Effector CD8-positive, alpha-beta T cell (primary cell): ENCODE measurements at places on chromosomes 13 and 19.

DNA sequence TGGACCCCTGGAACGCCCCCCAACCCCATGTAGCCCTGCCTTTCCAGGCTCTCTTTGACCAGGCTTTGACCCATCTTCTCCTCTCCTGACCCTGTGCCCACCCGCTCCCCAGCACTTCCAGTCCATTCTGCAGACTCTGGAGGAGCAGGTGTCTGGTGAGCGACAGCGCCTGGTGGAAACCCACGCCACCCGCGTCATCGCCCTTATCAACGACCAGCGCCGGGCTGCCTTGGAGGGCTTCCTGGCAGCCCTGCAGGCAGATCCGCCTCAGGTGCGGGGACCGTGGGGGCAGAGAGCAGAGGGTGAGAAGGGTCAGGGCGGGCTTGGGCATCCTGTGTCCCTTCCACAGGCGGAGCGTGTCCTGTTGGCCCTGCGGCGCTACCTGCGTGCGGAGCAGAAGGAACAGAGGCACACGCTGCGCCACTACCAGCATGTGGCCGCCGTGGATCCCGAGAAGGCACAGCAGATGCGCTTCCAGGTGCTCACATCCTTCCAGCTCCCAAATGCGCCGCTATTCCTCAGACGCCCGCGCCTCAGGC is 6.1 kb downstream of the APLP1 start:
- DNase-seq: no peak

DNA sequence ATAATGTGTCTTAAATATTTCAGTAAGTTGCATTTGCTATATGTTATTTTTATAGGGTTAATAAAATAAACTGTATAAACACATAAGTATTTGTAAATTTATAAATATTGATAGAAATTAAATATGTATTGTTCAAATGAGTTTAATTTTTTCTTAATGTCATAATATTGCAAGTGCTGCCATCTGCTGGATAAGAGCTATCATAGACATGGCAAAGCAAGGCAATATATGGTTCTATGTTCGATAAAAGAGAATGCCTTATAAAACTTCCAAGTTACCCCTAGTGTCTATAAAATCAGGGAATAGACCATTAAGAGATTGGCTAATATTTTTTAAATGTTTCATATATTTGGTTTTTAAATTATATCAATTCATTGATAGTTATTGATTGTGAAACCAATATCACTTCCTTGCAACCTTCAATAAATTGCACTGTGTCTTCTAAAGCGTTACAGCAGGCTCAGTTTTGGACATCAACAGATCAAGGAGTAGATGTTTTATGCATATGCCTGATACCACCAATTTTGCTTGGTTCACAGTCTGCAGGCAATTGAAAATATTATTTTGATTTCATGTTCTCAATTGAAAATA is 29.0 kb upstream of the SLITRK6 start:
- DNase-seq: no peak

DNA sequence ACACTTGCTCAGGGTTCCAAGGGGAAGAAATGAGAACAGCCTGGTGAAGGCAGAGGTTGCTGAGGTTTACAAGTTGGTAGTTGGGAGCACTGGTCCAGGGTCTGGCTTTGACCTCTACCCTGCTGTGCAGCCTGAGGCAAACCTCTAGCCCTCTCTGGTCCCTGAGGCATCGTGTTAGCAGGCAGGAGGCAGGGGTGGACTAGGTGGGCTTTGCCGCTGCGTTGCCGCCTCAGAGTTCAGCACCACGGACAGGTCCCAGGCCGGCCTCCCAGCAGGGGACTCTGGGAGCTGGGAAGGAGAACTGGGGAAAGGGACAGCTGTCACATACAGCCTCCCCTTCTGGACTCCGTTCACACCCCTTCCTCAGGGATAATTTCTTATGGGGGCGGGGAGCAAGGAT is 3.1 kb downstream of the NCAN start:
- DNase-seq: peak; percentile 7

DNA sequence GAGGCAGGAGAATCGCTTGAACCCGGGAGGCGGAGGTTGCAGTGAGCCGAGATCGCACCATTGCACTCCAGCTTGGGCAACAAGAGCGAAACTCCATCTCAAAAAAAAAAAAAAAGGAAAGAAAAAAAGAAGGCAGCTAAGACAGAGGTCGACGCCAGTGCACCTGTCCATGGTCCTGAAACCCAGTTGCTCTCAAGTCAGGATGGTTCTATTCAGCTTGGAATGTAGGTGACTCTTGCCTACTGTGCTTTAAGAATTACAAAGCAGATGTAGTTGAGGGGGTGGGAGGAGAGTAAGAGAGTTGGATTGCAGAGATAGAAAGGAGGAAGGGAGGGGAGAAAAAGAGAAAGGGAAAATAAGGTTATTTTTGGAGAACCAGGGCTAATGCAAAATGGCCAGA is 18.7 kb downstream of the CACNG7 start:
- DNase-seq: no peak

DNA sequence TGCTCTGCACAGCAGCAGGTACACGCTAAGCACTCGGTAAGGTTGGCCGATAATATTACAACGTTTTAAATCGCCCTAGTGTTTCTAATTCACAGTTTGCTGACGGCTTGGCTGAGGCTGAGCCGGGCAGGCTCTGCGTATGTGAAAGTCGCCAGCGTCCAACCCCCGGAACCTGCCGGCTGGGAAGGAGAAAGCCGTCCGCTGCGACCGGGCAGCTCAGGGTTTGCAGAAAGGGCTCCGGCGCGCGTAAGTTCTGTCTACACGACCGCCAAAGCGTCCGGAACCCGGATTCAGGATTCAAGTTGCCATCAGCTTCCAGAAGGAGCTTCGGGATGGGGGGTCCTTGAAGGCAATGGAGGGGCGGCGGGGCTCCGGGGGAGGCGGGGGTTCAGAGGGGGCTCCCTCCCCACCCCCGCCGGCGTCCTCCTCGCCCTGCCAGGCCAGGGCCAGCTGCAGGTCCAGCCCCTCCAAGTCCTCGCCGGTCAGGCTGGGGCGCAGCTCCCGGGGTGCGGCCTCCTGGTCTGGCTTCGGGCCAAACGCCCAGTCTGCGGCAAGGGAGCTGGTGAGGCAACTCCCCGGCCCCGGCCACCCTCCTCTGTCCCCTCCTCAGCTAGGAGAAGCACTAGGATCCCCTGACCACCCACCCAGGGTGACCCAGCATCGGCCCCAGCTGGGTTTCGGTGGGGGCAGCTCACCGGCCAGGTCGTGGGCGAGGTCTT is 575 bp downstream of the SMIM44 start:
- no peak for DNase-seq

GRCh38 chr13:32949820-32950219 is 66.4 kb upstream of the KL start:
- no peak for DNase-seq

DNA sequence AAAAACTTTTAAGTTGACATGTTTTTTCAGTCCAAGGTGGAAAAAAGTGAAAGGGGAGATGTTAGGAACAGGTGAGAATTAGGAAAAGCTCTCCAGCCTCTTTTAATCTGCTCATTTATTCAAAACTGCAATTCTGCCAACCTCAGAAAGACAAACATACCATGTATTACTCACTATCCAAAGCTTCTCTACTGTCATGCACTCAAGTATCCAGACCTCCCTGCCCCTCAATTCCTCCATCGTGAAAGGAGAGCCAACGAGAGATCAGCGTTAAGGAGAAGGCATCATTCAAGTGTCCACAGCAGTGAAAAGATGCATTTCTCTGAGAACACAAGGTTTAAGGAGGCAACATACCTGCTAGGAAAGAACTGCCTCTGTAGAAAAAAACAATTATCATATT is 24.5 kb downstream of the DIAPH3 start:
- no peak for DNase-seq

- no peak for DNase-seq
Measured at GRCh38 chr19:18453269-18454024, 15.5 kb upstream of the ISYNA1 start.

DNA sequence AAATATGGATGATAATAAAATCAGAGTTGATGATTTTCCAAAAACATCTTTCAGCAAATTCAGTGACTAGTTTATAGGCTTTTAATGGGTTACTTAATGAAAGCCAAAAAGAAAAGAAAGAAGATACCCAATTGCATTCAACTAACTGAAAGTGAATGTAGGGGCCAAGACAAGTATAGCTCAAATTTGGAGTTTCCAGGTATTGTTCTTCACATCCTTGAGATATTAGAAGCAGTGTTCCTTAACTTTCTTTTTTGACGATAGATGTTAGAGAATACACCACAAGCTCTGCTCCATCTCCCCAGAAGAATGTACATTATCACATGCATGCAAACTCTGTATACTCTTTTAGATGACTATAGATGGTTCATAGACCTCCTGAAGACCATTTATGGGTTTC is 43.6 kb downstream of the PDS5B start:
- no peak for DNase-seq

- DNase-seq: no peak
Measured at GRCh38 chr19:42052241-42052863, 17.7 kb downstream of the GRIK5 start.

GRCh38 chr13:45335397-45336024 is 5.5 kb downstream of the TPT1 start:
- no peak for DNase-seq

DNA sequence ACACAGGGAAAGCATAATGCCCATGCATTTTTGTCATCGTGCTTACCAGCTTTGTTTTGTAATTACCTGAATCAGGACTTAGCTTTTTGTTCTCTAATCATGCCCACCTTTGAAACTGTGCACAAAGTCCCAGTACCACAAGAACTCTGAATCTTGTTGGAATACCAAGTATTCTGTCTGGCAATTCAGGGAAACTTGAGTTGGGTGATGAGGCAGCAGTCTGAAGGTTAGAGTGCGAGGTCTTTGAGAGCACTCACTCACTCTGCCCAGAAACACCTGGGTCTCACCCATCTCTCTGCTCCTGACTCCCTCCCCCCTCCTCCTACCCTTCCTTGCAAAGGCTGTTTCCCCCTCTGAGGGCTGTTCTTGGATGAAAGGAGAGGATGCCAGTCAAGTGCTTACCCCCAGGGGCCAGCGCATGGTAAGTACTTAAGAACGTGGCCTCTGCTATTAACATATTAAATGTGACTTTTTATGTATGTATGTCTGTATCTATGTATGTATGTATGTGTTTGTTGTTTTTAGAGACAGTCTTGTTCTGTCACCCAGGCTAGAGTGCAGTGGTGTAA is 22.4 kb downstream of the SIPA1L3 start:
- no peak for DNase-seq

DNA sequence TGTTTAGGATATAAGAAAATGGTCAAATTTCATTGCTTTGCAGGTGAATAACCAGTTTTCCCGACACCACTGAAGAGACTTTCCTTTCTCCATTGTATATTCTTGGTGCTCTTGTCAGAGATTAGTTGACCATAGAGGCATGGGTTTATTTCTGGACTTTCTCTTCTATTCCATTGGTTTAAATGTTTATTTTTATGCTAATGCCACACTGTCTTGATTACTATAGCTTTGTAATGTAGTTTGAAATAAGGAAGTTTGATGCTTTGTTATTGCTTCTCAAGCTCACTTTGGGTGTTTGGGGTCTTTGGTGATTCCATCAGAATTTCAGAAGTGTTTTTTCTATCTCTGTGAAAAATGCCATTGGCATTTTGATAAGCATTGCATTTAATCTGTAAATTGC is 190.0 kb upstream of the SPRY2 start:
- no peak for DNase-seq

DNA sequence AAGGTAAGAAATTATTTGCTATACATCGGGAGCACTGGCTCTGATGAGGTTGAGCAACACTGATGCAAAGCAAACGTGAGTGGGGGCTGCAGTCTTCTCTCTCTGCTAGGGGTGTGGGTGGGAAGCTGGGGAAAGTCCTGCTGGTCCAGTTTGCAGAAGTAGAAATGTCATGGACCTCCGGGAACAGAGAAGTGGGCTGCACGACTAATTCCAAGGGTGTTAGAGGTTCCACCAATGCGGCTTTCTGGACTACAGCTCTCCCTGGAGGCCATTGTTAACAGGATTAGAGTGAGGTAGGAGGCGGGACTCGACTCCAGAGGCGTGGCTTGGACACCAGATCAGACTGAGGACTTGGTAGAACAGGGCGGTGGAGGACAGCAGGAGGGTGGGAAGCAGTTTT is 5.7 kb upstream of the FBXO27 start:
- no peak for DNase-seq

- DNase-seq: no peak
Measured at GRCh38 chr19:2495130-2495641, 19.3 kb downstream of the GADD45B start.

DNA sequence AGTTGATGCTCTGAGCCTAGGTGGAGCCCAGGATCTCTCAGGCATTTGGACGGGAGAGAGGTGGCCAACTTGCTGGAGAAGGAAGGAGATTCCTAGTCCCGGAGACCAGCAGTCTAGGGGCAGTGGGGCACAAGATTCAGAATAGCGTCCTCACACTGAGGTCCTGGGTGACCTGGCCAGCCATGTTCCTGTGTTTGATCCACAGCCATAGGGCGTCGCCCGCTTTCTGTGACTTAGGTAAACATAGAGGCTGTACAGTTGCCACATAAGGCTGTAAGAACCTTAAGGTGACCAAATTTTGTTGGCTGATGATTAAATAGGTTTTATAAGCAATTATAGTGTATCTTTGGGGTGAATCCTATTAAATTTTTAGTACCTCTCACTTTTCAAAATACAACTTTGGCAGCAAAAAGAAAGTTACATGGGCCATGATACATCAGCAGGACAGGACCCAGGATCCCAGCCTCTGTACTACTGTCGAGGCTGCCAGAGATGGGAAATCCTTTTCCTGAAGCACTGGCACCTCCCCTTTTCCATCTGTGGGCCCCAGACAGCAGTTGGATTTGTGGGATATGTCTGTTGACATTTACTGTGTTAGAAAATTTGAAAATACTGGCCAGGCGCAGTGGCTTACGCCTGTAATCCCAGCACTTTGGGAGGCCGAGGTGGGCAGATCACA is 37.5 kb downstream of the TSSK6 start:
- DNase-seq: no peak

DNA sequence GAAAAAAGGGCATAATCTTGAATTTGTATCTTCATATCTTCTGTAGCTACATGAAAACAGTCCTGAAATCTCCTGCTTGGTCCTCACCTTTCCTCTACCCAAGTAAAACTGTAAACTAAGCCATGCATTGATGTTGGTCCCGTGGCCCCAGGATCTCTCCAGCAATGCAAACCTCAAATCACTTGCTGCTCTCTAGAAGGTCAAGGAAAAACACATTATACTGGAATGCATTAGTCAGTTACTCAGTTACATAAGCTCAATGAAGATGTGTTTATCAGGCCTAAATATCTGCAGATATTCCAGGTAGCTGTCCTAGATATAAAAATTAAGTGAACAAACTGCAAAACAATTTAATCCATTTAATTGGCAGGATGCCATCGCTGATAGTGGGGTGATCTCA is 261.8 kb downstream of the ABCC4 start:
- DNase-seq: no peak

DNA sequence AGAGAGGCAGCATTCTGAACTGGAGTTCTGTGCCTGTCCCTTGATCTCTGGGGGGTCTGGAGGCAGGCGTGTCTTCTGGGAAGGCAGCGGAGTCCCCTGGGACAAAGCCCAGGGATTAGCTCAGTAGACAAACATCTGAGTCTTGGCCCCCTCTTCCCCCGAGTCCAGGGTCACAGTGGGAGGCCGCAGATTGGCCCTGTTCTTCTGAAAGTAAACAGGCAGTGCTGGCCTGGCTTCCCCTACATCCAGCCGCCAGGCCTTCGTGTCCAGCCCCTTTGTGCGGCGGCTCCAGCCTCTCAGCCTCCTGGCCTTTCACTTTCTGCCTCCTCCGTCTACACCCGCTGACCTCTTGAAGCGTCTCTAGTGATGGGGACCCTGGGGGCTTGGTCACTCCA is 989 bp downstream of the NFILZ start:
- DNase-seq: no peak
